CD4-positive, alpha-beta T cell (primary cell): ENCODE measurements at places on chromosomes 3 and 15.

- no peaks in the 10 kb centered on the region for H3K4me1 ChIP-seq
- H3K27me3 ChIP-seq, result peaks cover 12% of the 10 kb centered on the region
Observed at GRCh38 chr3:115710799-115711198, 87.5 kb downstream of the GAP43 start.

- no peak for DNase-seq
- H3K4me3 ChIP-seq, result no peak overlapping the region
- no peak overlapping the region for H3K27ac ChIP-seq
- H3K36me3 ChIP-seq, result no peaks in the 10 kb centered on the region
- H3K4me1 ChIP-seq, result peaks cover 16% of the 10 kb centered on the region
Observed at GRCh38 chr3:15636028-15636709, 34.6 kb downstream of the BTD start.

DNA sequence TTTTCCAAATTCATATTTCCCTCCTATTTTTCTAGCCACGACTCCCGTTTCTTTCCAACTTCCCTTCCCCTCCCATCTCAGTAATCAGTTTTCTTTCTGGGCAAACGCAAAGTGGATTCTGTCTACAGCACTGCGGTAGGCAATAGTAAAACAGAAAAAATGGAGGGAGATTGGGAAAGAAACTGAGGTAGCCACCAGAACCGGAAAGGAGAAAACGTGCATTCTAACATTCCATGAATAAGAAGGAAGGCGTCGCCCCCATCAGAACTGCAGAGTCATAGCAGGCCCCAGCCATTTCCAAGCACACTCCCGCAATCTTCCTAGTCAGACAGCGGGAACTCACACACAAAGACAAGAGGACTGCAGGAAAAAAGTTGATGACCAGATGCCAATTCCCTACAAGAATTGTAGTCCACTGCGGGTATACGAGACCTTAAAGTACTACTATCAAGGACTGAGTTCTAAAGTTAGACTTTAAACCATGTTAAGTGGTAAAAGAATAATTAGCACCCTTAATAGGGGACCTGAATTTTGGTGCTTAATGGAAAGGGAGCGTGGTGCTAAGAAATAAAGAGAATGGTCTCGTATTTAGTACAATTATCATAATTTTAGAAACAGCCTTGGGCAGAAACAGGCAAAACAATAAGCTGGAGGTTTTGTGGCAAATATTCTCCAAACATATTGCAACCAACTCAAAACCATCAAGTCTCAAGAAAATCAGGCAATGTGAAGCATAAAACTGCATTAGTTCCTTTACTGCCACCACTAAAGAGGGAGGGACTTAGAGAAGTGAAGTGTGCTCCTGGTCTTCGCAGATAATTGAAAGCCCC lies 1.4 kb downstream of the PFN2 start:
- no peaks in the 10 kb centered on the region for H3K36me3 ChIP-seq
- DNase-seq, result no peak
- peaks cover 13% of the 10 kb centered on the region for H3K4me1 ChIP-seq
- peak overlapping the region; percentile 53 for H3K4me3 ChIP-seq
- H3K27ac ChIP-seq, result no peak overlapping the region

DNA sequence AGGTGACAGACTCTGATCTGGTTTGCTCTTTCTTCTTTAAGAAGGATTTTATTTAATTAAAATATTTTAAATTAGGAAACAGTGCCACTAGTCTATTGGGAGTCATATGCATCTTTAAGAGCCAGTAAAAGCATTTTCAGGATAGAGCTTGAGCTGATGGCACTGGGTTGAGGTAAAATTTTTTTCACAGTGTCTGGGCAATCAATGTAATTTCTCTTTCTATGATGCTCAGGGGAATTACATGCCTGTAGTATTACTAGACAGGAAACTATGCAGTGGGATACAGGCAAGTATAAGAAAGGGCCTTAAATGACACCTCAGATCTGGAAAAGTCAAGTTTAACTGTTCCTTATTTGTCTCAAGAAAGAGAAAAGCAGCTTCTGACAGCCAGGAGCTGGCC lies 76.4 kb downstream of the GAP43 start:
- H3K4me3 ChIP-seq, result no peak overlapping the region
- no peaks in the 10 kb centered on the region for H3K4me1 ChIP-seq
- no peak for DNase-seq
- H3K36me3 ChIP-seq, result no peaks in the 10 kb centered on the region
- no peak overlapping the region for H3K27ac ChIP-seq
- no peaks in the 10 kb centered on the region for H3K27me3 ChIP-seq
